ENCODE measurements at places on chromosomes 3 and 15.

DNA sequence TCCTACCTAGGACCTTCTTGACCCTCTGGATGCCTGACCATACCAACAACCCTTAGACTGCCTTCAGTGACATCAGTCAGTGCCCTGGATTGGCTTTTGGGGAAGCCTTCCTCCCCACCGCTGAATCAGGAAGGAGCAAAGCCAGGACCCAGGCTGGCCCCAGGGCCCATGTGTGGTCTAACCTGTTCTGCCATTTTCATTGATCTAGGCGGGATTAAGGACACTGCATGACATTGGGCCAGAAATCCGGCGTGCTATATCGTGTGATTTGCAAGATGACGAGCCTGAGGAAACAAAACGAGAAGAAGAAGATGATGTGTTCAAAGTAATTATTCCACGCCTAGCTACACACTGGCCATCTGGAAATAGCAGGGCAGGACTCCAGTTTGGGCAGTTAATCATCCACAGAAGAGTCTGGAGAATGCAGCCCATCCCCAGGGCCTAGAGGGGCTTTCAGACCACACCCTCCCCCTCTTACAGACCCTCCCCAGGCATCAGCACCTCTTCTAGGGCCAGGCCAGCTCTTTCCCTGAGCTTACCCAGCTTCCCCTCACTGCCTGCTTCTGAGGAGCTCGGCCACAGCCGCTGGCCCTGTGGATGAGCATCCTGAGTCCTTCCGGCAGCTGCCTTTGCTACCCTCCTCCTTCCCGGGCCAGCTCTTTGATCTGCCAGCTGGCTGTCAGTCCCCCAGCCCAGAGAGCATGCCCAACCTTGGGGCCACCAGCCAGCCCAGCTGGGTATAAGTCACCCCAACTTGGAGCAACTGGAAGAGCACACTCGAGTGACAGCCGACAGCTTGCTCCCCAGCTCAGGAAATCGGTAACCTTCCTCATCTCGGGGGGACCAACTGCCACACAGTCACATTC lies 45.9 kb downstream of the CHDH start:
- no peak for DNase-seq

DNA sequence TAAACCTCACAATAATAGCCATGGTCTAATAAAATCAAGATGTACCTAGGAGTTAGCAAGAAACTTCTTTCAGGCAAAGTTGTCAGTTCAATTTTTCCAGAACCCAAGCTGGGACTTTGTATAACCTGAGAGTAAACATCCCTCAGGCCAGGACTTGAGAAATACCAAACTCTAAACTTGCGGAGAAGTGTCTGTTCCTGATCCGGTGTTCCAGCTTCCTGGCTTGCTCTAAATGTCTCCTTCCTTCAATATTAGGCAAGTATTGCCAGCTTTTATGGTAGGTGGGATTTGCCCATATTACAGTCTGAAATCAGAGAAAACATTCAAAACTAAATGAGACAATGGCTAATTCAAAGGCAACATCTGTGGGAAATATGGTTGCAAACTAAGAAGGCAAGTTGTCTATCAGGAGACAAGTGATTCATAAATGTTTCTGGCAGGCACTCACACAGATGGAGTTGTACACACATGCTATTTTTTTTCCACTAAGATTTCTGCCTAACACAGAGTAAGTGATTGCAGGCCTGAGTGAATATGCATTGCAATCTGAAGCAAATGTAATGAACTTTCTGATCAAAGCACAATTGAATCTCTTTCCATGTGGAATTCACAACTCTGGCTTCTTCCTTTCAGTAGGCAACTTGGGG lies 88.3 kb upstream of the COL8A1 start:
- no peak for DNase-seq

GRCh38 chr3:126468028-126468891 lies 7.4 kb downstream of the ZXDC start:
- no peak for DNase-seq

GRCh38 chr3:188097791-188098190 lies 56.2 kb upstream of the LPP start:
- DNase-seq: no peak

- DNase-seq: no peak
Measured at GRCh38 chr3:47669026-47669749, 90.5 kb upstream of the CSPG5 start.

DNA sequence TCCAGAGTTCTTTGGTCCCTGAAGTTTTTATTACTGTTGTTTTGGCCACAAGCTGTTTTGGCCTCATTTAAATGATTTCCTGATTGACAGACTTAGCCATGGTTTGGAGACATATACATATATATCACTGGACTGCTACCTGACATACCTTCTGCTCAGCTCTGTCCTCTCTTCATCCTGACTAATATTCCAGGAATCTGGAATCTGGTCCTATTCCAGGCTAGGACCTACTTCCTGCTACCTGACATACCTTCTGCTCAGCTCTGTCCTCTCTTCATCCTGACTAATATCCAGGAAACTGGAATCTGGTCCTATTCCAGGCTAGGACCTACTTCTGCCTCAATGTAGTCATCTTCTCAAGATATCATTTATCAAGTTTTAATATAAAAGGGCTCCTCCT lies 724.4 kb upstream of the ROBO1 start:
- no peak for DNase-seq

- no peak for DNase-seq
Measured at GRCh38 chr3:194682189-194682693, 3.4 kb upstream of the FAM43A start.

- DNase-seq: no peak
Measured at GRCh38 chr3:143031327-143031726, 30.0 kb downstream of the U2SURP start.

GRCh38 chr3:4044619-4045018 lies 245.4 kb downstream of the LRRN1 start:
- no peak for DNase-seq

DNA sequence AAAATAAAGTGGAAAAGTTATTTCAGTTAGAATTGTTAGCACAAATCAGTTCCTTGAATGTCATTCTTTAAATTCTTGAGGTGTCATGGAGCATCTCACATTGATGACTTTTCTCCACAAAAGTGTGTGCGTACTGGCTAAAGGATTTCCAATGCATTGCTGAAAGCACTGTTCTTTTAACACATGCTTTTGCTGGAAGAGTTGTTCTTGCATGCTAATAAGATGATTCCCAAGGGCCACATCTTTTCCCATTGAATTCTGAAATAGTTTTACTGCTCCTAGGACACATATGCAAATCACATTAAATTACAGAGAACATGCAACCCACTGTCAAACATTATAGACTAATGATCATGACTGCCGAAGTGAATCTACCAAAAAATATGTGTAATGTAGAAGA lies 516.3 kb upstream of the CADM2 start:
- DNase-seq: no peak

DNA sequence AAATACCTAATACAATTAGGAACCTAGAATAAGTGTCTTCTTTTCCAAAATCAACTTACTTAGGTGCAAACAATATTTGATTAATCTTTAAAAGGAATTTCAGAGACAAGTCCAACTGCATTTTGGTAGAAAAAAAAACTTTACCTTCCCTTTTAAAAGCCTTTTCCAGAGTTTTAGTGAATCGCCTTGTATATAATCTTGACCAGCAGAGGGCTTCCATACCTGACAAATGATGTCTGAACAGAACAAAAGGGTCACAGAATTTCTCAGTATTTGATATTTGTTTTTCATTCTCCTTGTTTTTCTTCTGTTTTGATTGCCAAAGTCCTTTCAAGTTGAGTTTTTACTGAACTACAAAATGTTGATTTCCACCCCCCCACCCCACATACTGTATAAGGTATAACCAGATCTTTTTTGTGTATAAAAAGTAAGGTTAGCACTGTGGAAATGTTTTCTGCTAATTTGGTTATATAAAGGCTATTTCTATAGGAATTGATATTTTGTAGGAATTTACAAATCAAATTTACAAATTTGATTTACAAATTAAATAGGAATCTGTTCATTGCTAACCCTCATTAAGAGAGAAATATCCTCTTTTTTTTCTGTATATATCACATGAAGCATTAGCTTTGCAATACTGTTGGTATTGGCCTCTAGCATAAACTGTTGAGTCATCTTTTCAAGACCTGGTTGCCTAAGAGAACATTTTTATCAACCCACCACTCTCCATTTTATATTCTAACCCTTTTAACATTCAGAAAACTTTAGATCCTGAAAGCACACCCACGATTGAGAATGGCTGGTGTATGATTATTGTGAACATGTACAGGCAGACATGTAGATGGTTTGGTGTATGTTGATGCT lies 464.1 kb upstream of the RARB start:
- DNase-seq: no peak

DNA sequence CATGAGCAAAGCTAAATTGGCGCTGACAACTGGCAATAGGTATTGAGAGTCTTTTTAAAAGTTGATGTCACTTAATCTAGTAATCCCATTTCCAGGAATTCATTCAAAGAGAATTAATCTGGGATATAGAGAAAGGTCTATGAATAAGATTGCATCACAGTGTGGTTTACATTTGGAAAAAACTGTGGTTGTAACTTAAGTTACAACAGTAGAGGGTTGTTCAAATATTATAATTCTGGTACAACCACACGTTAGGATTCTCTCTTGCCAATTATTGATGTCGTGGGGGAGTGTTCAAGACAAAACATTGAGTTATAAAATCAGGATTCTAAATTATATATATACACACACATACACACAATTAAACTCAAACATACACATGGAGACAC lies 79.8 kb downstream of the LIPC start:
- no peak for DNase-seq

- DNase-seq: peak; percentile 12
Measured at GRCh38 chr3:129654131-129654530, 47.7 kb upstream of the PLXND1 start.

DNA sequence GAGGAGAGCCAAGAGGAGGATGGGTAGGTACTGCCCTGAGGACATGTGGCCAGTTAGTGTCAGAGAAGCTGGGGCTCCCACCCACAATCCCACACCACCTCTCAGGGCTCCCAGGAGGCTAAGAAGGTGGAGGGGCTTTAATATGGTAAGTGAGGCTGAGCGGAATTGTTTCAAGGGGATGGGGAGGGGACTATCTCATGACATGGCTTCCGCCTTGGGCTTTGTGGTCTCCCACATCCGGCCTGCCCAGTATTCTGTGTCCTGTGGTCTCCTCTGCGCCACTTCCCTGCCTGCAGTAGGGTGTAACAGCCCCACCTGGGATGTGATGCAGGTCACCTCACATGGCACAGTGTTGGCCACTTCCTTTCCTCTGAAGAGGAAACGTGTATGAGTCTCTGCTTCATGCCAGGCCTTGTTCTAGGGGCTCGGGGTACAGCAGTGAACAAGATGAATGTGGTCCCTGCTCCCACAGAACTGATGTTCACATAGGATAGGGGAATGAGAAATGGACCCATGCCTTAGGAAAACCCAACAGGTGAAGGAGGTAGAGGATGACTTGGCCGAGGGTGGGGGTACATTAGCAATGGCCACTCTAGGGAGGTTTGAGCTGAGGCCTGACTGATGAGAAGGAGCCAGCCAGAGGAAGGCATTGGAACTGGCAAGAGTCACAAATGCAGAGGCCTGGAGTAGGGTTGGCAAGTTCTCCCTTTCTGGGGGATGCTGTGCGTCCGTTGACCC lies 3.2 kb downstream of the NEIL1 start:
- DNase-seq: no peak

DNA sequence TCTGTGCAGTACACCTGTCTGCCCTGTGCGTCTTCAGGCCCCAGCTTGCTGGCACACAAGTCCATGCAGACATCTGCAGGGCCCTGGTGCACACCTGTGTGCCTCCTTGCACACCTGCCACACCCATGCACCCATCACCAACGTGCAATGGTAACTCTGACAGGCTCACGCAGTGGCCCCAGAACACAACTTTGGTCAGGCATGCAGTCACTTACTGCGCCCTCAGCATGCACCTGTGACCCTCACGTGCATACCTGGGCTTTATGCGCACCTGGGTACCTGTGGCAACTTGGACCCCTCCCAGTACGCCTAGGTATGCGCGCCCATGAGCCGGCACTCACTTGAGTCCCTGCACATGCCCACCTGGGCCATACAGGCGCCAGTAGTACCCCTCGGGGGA lies 1.7 kb downstream of the PLXND1 start:
- no peak for DNase-seq

- DNase-seq: peak; percentile 55
Measured at GRCh38 chr3:111582120-111582474, 13.0 kb downstream of the ZBED2 start.

GRCh38 chr15:29208352-29208751 lies 61.3 kb downstream of the NSMCE3 start:
- no peak for DNase-seq

DNA sequence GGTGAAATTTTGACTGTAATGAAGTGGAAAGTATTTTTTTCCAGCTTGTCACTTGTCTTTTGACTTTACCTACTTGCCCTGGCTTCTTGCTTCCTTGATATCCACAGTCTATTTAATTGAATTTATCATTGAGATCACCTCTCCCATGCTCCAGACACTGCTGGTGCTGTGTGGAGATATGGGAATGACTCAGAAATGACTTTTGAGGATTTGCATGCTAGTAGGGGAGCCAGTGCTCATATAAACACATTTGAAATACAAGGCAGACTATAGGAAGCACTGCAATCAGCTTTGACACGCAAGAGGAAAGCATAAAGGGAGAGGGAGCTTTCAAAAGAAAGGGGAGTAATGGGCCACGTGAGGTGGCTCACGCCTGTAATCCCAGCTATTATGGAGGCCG lies 7.3 kb upstream of the TRPM1 start:
- no peak for DNase-seq

GRCh38 chr3:138412821-138413551 lies 21.4 kb upstream of the ESYT3 start:
- DNase-seq: no peak

DNA sequence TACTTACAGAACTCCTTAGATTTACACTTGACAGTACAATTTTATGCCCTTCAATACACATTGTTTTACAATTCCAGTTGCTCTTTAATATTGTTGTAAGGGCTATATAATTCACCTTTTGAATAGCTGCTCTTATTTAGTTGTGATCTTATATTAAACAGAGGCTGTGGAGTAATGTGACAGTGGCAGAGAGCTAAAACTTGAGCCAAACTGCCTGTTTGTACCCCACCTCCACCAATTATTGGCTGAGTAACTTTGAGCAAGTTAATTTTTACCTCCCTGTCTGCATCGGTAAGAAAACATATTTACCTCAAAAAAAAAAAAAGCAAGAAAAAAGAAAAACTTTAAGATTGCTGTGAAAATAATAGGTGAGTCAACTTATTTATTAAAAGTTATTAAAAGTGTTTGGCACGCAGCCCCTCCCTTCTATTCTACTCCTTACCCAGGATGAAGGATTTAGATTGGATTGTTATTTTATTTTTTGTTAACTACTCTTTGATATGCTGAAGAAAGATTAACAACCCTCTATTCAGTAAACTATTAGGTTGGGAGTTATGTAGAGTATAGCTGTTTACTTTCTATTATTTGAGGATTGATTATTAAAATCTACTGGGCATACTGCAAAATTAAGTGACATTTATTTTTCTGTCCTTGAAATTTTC lies 1.7 kb downstream of the SEC62 start:
- DNase-seq: no peak

DNA sequence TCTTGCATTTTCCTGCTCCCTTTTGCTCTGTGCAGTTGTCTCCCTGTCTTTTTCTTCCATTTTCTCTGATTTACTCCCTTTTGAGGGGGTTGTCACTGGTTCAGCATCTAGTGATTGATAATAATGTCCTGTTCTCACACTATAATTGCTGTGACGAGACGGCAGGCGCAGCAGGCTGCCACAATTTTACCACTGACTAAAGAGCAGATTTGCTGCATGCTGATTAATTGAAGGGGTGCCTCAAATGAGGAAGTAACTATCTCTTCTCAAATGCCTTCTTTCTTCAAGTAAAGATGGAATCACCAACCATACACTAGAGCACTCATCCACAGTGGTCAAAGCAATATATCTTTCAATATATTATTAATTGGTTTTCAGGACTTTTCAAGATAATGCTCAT lies 219.3 kb downstream of the CBLB start:
- DNase-seq: no peak
